Activated naive CD8-positive, alpha-beta T cell treated with anti-CD3 and anti-CD28 coated beads, Interleukin-2, amount 10 ng/mL, durations not matched to agents 7 days and 5 days (primary cell): ENCODE measurements at places on chromosomes 11 and 22. TPM values are rescaled to one million over a fixed set of nuclear protein-coding genes. Genes with fewer than 3 reads are reported as not detected.

Gene SPI1
- total RNA-seq = 3.5 TPM

- DNase-seq = peak; percentile 30
These were observed 3.5 kb downstream of the MUC2 start for GRCh38 chr11:1078191-1078601.

DNA sequence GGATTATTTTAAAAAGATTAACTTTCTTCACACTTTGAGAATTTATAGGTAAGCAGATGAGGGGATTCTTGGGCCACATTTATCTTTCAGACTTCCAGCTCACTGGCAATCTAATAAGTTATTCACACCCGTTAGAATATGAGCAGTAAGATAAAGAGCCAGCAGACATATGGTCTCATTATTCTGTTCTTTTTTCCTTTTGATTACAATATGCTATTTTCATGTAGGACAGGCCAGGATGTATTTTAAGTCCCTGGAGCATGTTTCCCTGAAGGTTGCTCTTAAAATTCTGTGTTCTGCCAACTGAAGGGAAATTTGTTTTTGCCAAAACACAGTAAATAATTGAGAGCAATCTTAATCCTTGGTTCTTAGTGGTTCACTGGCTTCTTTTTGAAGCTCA lies 22.2 kb downstream of the PDHX start:
- DNase-seq = no peak

DNA sequence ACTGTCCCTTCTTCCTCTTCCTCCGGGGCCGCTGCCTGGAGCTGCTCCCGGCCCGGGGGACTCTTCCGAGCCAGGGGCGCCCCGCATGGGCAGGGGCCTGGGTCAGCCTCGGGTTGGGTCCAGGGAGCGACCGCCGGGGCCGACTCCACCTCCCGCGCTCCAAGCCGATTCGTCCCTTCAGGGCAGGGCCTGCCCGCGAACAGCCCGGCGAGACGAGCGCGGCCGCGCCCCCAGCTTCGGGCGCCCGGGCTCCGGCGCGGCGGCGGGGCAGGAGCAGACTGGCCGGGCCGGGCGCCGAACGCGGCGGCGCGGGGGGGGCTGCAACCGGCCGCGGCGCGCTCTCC lies at the start of gene LARGE1:
Gene LARGE1 (minus strand): TSS at position 280 of the 344 bp plus-strand sequence.
- peak; percentile 33 for DNase-seq

DNA sequence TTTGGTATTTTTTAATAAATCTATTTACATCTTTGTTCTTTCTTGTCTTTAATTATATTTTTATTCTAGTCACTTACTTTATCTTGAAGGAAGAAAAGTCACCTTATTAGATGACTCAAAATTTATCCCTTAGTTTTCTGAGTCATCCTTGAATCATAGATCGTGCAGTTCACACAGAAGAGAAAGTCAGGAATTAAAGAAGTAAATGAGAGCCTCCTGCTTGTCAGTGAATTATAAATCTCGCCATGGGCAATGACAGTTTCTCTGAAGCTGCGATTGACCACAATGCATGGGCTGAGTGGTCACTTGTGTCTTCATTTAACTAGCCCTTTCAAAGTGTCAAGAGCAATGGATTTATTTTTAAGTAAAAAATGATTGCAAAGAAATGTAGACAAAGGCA lies 91.2 kb downstream of the LUZP2 start:
- DNase-seq = no peak

DNA sequence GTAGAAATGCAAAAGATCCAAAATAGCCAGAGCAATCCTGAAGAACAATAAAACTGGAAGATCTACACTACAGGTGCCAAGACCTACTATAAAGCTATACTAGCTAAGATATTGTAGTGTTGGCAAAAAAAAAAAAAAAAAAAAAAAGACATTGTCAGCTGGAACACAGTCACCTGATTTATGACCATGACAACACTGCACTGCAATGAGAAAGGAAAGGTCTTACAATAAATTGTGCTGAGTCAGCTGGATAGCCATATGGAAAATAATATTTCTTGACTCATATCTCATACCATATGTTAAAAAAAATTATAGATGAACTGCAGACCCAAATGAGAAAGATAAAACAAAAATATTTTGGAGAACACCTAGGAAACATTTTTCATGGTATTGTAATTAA lies 3.1 kb upstream of the PANX3 start:
- DNase-seq = no peak

GRCh38 chr11:63769042-63769713 lies 603 bp upstream of the ZFTA start:
- DNase-seq = peak; percentile 68

Gene RASD2
- total RNA-seq = not detected

DNA sequence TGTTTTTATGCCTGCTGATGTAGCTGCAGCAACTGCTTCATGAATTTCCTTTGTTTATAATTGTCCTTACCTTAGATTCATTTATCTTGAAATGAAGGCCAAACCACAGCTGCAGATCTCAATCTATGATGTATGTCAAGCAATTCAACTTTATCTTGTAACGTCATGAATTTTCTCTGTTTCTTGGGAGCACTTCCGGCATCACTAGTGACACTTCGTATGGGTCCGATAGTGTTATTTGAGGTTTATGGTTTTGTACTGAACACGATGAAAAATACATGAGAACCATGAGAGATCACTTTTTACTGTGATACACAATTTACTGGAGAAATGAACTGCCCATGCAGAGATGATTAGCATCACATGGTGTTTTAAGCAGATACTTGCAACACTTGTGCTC lies 98.5 kb downstream of the CSTPP1 start:
- no peak for DNase-seq

Gene CCDC116
- total RNA-seq = 0.50 TPM

Gene FXYD2
- total RNA-seq = 28.0 TPM

Gene KRTAP5-1
- not detected for total RNA-seq

DNA sequence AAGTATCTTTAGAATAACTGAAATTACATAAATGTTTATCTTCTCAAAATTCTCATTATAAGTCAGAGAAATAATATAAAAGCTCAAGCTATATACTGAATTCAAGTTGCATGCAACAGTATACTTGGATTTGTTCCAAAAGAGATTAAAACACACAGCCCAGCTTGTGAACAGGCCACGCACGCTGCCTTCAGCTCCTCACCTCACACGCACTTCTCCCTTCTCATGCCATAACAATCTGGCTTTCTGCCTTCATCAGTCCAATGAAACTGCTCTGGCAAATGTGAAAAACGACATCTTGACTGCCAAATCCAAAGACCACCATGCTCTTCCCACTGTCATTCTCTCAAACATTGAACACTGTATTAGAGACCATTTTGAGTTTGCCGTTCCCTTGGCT lies 22.1 kb downstream of the ATP6V1E1 start:
- DNase-seq = no peak
